ENCODE measurements at places on chromosomes 2 and 18.

- no peak for DNase-seq
Measured at GRCh38 chr2:160063271-160063670, 856 bp upstream of the PLA2R1 start.

- DNase-seq, result no peak
Measured at GRCh38 chr2:113979191-113980128, 89.6 kb downstream of the ACTR3 start.

GRCh38 chr2:195656161-195656858, 716 bp upstream of the SLC39A10 start:
- no peak for DNase-seq

- no peak for DNase-seq
Measured at GRCh38 chr2:65279756-65280155, 52.1 kb downstream of the ACTR2 start.

- DNase-seq, result no peak
Measured at GRCh38 chr2:20197192-20197591, 27.7 kb downstream of the SDC1 start.

DNA sequence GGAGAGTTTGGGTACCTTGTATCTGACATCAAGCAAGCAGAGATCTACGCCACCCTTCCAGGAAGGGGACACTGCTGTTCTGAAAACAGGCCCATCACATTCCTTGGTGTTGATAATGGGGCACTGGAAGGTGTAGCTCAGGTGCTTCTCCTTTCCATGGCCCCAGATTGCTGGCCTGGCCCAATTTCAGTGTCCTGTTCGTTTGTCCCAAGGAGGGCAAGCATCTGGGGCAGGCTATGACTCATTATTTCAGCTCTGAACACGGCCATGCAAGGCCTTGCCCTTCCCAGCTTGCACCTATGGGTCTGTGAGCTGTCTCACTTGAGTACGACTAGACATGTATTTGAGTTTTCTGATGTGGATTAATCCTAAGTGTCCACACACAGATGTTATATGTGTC, 101.5 kb downstream of the FHOD3 start:
- DNase-seq, result no peak

DNA sequence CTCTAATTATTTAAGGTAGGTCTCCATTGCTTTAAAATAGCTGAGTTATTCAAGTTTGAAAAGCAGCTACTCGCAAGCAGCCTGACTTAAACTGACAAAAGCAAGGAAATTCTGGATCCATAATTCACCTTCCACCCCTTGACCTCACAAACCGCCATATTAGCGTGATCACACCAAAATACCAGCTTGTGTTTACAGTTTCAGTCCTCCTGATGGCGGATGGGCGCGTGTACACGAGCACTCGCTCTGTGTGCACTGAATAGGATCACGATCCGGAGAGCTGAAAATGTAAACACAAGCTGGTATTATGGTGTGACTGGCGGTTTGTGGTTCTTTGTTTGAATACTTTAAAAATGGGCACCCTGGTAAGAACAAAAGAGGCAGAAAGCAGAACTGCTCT, 42.4 kb upstream of the PSMD14 start:
- DNase-seq, result no peak

Data from NCI-H2029 (cell line).